ENCODE measurements at places on chromosomes 16 and 17.

DNA sequence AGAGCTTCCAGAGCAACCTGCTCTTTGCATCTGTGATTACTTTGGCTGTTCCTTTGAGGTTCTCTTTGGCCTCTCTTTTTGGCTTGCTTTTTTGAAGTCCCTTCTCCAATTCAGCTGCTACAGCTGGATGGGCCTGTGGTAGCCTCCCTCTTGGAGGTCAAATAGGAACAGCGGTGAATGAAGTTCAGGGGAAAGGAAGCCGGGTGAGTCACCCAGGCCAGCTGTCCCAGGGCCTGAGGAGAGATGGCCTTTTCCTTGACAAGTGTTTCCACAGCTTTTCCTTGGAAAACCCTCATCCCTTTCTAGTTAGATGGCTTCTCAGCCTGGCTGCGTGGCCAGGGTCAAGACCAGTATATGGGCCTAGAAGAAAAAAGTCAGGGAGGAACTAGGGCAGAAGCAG, 103.1 kb downstream of the STX8 start:
- DNase-seq, result no peak

GRCh38 chr16:65523283-65523944, 401.6 kb upstream of the CDH11 start:
- no peak for DNase-seq

- no peak for DNase-seq
These were observed 25.3 kb upstream of the TRPV3 start for GRCh38 chr17:3582915-3583314.

GRCh38 chr16:66846266-66846665, 2.1 kb downstream of the CA7 start:
- DNase-seq, result no peak

- DNase-seq, result no peak
These were observed 449 bp downstream of the SMCR8 start for GRCh38 chr17:18315562-18315922.

DNA sequence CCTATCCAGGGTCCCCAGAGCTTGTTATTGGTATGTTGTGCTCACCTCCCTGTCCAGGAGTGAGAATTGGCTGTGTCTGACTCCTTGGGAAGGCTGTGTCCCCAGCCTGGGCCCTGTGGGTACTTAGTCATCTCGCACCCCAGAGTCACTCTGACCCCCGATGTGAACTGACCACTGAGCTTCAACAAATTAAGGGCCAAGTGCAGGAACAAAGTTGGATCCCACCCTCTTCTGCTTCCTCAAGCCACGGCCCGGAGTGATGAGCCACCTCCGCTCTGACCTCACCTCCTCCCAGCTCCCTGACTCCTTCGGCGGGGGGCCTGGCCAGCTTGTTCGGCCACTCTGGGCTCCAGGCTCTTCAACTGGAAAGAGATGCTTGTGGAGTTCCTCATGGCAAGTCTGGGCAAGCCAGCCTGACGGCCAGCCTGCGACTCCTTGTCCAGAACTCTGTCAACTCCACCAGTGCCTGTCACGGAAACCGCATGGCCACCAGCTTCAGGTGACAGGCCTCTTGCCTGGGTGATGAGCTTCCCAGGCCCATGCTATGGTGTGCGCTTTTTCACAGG, 22.3 kb upstream of the MPRIP start:
- DNase-seq, result no peak

- DNase-seq, result no peak
These were observed 24.0 kb downstream of the CMC2 start for GRCh38 chr16:80982646-80983045.

- no peak for DNase-seq
These were observed 28.2 kb downstream of the GAS7 start for GRCh38 chr17:10170233-10170632.

DNA sequence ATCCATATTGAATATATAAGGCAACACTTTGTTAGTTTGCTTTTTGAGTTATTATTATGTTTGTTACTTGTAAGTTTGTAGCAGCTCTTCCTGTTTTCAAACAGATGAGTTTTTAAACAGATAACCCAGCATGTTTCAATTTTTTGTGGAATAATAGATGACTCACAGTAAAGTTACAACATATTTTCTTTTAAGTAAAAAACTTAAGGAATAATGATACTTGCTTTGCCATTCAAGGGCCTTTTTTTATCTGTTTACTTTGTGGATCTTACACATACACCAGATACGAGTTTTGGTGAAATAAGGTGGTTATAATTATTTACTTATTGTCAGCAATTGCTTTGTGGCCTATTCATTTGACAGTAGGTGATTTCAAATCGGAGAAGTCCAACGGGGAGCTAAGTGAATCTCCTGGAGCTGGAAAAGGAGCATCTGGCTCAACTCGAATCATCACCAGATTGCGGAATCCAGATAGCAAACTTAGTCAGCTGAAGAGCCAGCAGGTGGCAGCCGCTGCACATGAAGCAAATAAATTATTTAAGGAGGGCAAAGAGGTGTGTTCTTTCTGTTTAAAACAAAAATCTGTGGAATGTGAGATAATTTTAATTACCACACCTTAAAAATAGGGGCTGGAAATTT, 66.3 kb downstream of the BPTF start:
- DNase-seq, result peak; percentile 57

DNA sequence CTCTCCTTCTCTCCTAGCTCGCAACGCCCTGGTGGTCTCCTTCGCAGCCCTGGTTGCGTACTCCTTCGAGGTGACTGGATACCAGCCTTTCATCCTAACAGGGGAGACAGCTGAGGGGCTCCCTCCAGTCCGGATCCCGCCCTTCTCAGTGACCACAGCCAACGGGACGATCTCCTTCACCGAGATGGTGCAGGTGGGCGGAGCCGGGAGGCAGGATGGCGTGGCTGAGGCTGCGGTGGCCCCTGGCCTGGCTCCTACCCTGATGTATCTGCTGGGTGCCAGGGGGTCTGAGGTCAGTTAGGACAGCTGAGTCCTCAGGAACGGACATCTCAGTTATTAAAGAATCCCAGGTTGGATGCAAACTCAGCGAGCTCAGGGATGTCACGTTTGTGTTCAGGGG, 16.7 kb downstream of the SLC26A11 start:
- DNase-seq, result no peak

GRCh38 chr16:27917949-27918348, 145.6 kb downstream of the GSG1L start:
- no peak for DNase-seq

DNA sequence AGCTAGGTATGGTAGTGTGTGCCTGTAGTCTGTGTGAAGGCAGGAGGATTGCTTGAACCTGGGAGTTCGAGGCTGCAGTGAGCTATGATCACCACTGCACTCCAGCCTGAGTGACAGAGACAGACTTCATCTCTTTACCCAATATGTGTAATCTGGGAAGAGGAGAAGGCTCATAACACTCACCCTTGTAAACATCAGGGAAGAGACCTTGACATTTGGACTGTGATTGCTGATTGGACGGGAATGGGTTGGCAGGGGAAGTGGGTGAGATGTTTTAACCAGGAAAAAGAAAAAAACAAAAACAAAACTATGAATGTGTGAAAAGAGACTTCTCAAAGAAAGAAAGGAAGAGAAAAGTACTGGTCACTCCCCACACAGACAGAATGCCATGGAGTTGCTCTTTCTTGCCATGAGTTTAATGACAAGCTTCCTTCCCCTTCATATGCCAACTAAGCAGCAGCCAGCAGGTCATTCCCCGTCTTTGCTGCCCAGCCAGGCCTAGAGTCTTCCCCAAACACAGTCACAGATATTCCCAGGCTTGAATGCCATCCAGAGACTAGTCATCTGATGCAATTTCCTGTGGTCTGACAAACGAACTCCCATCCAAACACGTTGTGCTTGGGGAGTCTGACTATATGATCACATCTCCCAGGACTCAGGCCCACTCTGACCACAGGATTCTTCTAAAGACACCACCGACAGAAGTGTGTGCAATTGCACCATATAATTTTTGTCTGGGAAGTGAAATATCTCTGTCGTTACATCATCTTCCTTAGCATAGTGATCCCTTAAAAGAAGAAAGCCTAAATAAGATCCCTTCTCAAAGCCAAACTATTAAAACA, 3.6 kb upstream of the XAF1 start:
- DNase-seq, result peak; percentile 99

- DNase-seq, result no peak
These were observed 102.9 kb upstream of the NPEPPS start for GRCh38 chr17:47427985-47428384.

DNA sequence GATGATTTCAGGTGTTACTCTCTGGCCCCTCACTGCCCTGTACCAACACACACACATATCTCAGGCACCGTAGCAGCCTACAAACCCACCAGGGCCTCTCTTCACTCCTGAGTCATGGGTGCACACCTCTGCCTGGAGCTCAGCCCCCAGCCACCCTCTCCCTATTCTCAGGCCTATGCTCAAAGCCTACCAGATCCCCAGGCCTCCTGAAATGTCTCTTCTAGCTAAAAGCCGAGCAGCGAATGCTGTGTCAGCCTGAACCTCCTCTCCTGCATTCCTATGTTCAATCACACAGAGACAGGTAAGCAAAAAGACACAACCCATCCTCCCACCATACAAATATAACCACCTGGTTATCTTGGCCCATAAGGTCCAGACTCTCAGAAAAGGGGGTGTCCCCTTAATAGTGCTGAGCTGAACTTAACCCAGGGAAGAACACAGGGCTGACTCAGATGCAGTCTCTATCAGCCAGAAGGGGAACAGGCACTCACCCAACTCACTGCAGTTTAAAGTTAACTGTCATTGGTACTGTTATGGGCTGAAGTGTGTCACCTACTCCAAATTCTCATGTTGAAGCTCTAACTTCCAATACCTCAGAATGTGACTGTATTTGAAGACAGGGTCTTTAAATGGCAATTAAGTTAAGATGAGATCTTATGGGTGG, 62.0 kb upstream of the TEKT3 start:
- no peak for DNase-seq

DNA sequence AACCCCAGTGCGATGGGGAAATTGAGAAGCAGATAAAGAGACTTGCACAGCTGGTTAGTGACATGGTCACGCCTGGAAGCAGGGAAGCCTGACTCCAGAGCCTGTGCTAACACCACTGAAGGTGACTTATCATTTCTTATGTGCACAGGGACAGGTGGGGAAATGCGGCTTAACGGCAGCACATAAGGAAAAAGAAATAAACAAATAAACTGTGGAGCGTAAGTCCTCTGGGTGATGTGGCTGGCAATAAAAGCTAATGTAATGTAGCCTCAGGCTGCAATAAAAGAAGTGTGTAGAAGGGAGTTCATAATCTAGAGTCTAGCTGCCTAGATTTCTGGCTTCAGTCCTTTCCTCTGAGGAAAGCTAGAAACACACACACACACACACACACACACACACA, 10.6 kb downstream of the CDH11 start:
- no peak for DNase-seq

- DNase-seq, result no peak
These were observed 277.1 kb upstream of the SDK2 start for GRCh38 chr17:73921306-73921705.

DNA sequence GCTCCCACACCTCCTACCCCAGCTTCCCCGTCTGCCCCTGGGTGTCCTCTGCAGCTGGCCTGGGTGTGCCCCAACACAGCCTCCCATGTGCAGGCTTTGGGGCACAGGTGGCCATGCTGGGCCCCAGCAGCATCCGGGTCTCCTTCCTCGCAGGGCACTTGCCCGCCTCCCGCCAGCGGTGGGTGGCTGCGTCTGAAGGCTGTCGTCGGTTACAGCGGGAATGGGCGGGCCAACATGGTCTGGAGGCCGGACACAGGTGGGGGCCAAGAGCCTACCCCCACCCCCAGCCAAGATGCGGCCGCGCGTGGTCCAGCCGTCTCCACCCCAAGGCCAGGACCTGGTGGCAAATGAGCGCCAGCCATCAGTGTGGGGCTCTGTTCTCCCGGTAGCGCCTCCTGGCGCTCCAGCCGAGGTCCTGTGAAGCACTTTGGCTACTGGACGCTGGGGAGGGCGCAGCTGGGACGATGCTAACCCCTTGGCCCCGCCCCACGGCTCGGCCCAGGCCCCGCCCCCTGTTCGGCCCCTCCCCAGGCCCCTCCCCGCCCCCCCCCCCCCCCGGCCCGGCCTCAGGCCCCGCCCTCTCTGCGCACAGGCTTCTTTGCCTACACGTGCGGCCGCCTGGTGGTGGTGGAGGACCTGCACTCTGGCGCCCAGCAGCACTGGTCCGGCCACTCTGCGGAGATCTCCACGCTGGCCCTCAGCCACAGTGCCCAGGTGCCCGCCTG, 7.3 kb upstream of the RHOT2 start:
- peak; percentile 63 for DNase-seq

- DNase-seq, result no peak
These were observed 137.8 kb upstream of the ZFHX3 start for GRCh38 chr16:73185737-73186136.

DNA sequence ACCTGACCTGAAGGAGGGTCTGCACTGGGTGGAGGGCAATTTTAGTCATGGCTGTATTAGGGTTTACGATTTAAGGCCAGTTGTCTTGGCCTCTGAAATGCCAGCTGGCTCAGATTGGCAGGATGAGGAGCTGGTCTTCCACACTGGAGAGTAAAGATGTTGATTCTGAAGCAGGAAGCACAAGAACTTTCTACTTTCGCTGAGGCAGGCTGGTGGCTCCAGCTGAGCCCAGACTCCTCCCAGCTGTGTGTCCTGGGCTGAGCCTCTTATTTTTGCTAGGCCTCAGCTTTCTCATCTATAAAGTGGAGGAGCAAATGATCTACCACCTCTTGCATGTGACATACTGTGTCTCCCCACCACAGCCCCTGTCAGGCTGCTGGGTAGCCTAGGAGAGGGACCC, 74.4 kb downstream of the MRM1 start:
- DNase-seq, result no peak

DNA sequence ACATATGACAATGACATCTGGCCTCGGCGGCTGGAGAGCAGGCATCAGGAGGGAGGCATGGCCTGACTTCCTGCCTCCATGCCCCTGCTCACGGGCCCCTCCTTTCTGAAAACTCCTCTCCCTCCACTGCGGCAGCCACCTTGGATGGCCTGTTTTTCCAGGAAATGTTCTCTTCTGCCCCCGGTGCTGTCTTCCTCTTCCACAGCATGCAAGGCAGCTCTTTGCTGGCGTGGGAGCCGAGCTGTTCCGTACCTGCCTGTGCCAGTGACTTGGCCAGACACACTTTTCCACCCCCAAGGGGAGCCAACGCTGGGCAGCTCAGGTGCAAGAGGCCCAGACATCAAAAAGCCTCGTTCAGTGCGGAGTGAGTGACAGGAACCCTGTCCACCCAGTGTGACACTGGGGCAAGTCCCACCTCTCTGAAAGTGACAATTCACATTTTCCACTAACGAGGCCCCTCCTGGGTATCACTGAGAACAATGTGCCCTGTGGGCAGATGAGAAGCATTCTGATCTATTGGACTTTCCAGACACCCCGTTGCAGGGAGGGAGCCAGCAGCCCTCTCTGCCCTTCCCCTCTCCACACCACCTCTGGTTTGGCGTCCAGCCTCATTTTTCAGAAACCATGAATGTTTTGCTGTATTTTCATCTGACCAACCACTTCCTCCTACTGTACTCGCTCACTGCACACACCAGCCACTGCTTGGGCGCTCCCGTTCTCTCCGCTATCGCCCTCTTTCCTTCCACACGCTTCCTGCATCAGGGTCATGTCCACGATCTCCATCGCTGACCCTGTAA, 31.2 kb downstream of the NSMCE1 start:
- peak; percentile 46 for DNase-seq

All from brain microvascular endothelial cell (primary cell).